ENCODE measurements at places on chromosomes 12 and 14.

DNA sequence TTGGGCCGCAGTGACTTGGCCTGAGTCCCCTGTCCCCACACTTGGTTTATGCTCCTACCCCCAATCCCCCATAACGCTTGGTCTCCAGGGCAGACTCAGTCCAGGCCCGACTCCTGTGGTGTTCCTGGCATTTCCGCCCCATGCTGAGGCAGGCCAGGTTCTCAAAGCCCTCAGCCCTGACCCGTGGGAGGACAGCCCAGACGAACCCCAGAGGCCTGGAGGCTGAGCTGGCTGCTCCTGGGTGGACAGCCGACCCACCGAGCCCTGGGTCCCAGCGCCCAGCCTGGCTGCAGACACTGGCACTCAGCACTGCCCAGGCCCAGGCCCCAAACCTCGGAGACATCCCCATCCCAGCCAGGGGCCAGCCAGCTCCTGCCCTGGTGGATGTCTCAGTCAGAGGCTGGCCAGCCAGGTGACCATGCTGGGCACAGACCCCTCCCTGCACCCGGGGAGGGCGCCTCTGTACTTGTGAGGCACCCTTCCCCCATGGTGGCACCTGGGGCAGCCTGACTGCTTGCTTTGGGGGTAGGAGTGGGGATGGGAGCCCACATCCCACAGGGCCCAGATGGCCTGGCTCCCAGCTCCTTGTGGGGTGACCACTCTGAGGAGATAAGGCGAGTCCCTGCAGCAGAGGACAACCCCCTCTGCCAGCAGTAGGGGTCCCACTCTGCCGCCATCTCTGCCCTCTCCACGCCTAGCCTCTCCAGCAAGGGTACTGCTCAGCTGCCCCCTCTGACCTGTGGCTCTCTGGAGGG lies 1.4 kb downstream of the PLD4 start:
- no peak for DNase-seq

GRCh38 chr12:64253356-64253755 lies 31.3 kb upstream of the KICS2 start:
- DNase-seq = no peak

DNA sequence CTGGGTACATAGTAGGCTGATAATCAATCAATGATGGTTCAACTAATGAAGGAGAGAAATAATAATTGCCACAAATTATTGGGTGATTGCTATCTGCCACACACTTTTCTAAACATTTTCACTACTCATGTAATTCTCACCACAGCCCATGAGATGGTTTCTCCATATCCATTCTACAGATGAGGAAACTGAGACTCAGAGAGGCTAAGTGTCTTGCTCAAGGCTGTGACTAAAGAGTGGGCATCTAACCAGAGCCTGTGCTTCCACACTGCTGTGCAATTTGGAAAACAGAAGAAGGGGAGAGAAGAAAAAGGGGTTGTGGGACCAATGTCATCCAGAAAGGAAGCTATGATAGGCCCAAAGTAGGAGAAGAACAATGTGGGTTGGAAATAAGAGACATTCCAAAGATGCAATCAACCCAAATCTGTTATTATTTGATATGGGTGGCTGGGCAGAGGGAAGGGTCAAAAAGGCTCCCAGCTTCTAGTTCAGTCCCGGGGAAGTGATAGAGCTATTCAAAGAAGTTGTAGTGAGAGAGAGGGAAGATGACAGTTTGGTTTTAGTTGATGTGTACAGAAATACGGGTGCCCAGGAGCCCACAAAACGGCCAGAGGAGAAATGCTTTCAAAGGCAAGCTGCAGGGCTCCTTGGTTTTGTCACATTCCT lies 483 bp upstream of the NR1H4 start:
- DNase-seq = no peak

- no peak for DNase-seq
Observed at GRCh38 chr12:106994579-106995220, 7.8 kb upstream of the MTERF2 start.

DNA sequence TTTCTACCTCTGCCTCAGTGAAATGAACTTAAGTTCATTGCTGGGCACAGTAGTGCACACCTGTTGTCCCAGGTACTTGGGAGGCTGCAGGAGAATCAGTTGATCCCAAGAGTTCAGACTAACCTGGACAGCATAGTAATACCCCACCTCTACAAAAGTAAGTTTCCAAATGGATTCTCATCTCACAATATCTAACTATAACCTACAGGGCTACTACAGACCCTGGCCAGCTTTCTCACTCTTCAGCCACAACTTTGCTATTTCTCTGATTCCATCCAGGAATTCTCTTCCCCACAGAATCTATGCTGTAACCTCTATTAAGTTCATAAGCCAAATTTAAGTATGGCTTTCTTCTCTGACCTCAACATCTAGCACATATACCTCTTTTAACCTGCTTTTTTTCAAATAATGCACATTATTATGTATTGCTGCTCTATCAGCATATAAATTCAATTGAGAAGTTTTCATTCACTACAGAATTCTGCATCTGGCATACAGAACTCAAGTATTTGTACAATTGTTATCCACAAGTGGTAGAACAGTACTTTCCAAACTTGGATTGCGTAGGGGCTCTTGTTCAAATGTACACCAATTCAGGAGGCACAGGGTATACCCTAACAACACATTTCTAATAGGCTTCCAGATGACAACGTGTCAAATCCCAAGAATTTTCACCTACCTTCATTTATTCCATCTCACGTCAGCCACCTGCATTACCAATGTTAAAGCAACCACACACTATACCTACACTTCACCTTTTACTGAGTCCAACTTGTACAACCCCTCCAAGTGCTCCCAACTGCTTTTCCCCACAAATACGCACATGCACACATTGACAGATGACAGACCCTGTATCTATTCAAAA lies 3.8 kb downstream of the RPS29 start:
- DNase-seq = no peak

GRCh38 chr14:65751510-65751909 lies 339.0 kb downstream of the FUT8 start:
- DNase-seq = no peak

DNA sequence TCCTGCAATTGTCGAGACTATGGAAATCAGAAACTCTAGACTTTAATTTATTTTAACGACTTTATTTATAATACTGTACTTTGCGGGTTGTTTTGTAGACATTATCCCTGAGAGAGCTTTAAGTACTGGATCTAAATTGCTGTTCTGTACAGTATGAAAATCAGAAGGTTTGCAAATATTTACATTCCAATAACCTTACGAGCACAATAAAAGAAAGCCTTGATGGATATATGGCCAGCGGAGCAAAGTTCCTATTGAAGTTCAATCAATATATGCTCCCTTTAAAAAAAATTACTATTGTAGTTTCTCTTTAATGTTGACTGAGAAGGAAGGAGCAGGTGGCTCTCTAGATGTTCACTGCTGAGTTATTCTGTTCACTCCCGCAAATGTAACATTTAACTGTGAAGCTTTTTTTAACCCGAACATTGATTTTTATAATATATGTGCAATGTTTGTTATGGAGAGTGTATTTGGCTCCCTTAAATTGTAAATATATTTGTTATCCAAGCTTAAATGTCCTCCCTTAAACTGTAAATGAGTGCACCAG lies 235.3 kb downstream of the PLCZ1 start:
- DNase-seq = no peak

GRCh38 chr14:65456247-65456646 lies 43.7 kb downstream of the FUT8 start:
- DNase-seq = no peak

DNA sequence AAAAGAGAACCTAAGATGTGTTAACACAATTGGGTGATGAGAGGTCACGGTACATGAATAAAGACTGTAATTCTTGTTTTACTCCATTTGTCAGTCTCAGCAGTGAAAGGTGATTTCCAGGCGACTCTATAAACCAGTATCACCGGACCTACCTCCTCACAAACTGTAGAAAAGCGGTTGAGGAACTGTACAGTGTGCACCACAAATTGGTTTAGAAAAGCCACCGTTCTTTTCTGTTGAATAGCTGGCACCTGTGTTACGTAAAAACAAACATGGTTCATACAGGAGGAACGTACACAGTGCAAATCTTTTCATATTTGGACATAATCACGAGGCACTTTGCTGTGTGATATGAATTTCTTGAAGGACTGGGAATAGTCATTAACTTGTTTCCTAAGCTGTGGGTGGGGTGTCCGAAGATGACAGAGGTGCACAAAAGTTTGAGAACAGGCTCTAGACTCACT lies 663 bp downstream of the WASHC3 start:
- no peak for DNase-seq

DNA sequence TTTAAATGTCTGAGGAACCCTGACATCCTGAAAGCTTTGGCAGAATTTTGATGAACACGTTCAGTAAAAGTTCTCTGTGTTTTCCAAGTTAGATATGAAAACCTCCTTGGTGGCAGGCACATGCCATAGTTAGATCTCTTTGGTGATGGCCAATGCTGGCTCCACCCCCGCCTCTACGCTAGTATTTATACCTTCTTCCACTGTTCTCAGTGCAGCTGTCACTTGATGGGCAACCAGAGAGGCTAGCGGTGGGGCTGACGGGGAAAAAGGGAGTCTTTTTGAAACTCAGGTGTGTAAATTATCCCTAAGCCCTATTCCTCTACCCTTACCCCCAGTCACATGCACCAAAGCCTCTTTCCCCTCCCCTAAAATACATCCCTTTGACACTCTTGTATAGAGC lies 32.1 kb downstream of the PPP1R36 start:
- DNase-seq = peak; percentile 49

GRCh38 chr14:88551094-88551870 lies 3.5 kb downstream of the PTPN21 start:
- DNase-seq = peak; percentile 96

DNA sequence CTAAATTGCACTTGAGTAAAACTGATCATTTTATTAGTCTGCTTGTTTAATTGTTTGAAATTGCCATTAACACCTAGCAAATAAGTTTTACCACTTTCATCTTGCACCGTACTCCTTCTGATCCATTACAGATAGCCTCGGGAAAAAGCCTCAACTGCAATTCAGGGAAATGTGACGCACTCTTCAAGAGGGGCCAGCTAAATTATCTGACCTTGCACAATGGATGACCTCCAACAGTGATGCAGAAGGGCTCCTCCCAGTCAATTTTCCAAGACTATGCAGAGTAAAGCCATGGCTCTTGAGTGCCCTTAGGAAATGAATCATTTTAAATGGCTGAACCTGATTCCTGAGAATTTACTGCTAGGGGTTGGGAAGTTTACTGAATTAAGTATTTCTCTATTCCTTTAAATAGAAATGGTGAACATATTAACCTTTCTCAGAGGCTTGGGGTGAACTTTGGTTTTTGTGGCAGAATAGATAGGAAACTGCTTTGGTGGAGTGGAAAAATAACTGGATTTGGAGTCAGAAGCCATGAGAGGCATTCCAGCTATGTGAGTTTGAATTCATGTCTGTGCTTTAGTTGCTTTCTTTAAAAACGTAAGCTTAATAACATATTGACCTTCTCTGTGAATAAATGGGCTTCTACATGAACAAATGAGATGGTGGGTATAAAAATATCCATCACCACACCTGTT lies 64.8 kb upstream of the OVCH1 start:
- DNase-seq = no peak

DNA sequence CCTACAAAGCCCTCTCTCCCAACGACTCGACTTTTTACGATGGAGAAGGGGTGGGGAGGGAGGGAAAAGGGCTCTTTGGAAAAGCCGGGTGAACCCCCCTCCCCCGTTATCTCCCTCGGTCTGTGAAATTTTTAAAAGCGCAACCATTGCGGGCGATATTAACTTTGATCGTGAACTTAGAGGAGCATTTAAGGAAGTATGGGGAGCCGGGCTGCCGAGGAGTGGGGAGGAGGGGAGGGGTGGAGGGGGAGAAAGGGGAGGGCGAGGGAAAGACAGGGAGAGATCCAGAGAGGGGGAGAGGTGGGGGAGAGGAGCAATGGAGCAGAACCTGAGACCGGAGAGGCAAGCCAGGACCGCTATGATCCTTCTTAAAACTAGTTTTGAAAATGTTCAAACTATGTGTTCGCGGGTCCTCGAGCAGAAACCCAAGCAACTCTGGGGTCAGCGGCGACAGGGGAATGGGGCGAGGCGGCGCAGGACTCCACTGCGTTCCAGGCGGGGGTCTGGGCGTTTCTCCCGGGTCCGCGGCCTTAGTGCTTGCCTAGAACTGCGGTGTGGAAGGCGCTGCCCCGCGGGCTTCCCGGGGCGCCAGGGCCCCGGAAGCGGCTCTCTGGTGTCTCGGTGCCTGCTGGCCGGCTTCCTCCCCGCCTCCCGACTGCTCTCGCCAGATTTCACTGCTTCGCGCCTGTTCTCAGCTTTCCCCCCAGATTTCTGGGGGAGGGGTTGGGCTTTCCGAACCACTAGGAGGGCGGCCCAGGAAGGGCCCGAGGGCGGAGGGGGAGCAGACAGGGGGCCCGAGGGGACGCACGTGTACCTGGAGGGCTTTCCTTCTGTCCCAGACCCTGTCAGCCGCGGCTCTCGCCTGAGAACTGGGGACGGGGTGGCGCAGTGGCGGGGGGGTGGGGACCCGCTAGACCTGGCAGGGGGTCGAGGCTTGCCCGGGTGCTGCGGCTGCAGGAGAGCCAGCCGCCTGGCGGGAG lies at the start of gene HOTAIR:
Gene HOTAIR, minus strand, starts transcription at position 871 of the 980 bp plus-strand sequence.
- no peak for DNase-seq

GRCh38 chr12:52097045-52097666 lies 17.7 kb downstream of the SMIM41 start:
- DNase-seq = no peak

All from H1 (cell line).